Kidney (tissue), 22 donors: ENCODE measurements at places on chromosomes 12 and 14.

DNA sequence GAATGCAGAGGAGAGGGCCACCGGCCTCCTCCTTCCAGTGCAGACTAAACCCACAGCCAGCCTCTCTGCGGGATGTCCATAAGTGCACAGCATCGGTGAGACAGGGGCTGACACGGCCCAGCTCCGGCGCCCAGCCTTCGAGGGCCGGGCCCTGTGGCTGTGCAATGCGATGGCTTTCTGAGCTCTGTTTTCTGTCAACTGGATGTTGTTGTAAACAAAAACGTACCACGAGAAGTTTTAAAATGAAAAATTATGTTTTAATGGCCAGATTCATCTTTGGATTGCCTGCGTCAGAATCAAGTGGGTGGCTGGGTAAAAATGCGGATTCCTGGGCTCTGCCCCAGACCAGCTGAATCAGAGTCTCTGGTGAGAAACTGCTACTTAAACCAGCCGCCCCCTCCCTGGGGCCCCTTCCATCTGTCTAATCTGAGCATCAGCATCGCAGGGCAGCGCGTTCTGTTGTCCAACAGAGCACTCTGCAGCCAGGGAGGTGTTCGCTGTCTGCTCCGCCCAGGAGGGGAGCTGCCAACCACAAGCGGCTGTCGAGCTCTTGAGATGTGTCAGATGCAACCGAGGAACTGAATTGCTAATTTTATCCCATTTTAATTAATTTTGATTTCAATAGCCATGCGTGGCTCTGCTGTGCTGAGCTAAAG is 133.4 kb downstream of the RFLNA start:
- DNase-seq = no peak

DNA sequence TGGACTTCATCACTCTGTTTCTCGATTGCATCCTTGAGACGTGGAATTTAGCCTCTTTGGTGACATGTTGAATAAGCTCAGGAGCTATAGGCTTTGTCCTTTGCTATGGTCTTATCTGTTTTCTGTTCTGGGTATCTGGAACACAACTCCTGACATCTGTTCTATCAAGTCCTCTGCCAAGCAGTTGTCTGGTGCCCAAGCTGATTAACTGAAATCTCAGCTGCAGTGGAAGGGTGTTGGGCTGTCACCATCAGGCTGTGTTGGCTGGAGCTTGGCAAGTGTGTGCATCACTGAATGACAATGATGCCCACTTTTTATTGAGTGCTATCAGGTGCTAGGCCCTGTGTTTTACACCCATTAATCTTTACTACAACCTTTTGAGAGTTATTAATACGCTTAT is 77.8 kb downstream of the SMOC1 start:
- DNase-seq = no peak

DNA sequence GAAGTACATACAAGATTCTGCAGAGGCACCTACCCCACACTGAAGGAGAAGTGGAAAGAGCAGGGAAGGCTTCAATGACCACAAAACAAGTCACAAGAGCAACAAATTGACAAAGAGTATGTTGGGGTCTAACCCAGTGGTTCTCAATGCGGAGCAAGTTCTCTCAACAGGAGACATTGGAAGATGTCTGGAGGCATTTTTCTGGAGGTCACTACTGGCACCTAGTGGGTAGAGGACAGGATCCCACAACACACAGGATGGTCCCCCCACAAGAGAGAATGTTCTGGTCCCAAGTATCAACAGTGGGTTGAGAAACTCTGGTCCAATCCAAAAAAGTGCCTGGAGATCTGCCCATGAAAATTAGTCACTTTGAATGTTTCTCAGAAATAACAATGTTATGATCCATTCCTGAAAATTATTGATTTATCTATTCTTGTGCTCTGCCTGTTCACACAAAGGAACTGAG is 3.4 kb downstream of the SSH1 start:
- DNase-seq = no peak

DNA sequence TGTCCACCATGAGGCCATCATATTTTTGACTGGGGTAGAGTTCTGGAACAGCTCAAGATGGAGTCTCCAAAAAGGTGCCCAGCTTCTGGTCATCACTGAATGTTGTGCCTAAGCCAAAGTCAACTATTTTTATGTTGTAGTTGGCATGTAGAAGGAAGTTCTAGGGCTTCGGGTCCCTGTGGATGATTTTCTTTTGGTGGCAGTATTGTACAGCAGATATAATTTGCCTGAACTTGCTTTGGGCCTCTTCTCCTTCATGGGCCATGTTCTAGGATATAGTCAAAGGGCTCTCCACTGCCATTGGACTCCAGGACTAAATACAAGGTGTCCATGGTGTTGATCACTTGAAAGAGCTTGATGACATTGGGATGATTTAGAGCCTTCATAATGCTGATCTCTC is 143.6 kb downstream of the SLC38A4 start:
- DNase-seq = no peak

GRCh38 chr12:127120851-127121250 is 1146.1 kb upstream of the TMEM132C start:
- DNase-seq = no peak

DNA sequence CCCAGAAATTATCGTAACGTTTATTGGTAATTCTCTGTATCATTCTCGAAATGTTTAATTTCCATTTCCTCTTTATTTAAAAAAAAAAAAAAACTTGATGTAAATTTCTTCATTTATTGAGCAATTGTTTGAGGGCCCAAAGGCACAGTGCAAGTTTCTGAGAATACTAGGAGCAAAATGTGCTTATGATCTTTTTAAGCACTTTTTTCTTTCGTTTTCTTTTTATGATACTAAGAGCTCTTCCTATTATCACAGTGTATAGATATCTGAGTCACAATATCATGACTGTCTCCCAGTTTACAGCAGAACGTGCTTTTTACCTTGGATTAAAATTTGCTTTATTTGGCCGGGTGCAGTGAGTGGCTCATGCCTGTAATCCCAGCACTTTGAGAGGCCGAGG is 5.6 kb downstream of the ATP2A2 start:
- DNase-seq = no peak

DNA sequence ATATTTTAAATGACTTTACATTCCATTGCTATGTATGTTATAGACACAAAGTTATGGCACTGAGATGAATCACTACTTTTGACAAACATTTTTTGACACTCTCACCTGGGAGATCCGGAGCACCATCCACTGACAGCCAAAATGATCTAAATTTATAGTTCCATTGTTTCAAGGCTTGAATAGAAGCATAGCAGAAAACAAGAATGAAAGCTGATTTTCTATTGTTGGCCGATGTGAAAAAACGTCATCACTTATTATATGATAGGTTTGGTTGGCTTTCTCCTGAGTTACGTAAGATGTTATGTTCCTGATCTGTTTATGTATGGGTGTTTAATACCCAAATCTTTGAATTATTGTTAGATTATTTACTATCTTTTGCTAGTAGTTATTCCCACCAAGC is 306.2 kb downstream of the PAWR start:
- DNase-seq = no peak

DNA sequence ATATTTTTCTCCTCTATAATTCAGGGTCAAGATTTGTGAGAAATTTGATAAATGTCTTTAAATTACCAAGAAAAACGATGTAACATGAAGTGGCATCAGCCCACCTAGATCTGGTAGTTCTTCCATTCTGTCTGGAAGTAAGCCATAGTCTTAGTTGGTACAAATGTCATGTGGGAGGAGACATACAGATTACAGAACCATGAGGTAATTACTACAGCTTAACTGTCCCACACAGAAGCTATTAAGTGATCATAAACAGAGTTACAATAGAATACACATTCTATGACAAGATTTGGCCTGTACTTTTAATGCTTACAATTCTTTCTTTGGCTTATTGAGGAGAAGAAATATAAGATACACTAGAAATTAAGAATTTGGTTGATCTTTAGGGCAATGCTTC is 13.7 kb upstream of the SIX1 start:
- no peak for DNase-seq

DNA sequence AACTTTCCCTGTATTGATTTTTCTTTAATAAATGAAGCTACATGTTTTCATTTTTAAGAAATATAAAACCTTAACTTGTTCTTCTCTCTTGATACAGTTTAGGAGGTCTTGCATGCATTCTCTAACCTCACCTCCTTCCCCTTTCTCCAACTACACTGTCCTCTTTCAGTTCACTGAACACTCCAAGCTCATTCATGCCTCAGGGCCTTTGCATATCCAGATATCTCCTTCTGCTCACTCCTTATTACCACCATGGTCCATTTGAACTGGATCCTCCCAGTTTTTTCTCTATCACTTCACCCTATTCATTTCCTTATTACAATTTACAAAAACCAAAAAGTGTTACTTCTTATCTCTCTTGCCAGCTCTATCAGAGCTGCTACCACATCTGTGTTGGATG is 242.9 kb upstream of the PLEKHG7 start:
- no peak for DNase-seq

DNA sequence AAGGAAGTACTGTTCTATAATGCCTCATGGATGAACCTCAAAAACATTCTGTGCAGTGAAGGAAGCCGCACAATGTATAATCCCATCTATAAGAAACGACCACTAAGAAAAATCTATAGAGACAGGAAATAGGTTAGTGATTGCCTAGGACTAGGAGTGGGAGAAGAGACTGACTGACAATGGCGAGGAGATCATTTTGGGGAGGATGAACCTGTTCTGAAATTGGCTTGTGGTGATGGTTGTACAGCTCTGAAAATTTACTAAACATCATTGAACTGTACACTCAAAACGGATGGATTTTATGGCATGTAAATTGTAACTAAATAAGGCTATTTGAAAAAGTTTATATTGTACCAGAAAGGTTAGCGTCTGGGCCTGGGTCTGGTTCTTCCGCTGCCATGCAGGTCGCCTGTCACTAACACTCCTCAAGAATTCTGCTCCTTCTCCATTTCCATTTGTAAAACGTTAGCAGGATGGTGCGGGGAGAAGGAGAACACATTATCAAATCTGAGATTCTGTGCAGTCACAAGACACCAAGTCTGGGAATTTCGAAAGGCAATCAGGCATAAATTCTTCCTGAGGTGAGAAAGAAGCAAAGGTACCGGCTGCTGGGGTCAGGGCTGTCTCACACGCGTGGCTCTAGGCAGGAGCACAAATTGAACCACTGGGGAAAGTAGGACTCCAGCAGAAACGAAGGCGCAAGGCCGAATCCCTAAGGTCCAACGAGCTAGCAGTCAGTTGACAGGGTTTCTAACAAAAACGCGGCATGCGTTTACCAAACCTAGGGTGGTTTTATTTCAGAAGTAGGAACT is 845 bp upstream of the COCH start:
- DNase-seq = peak; percentile 34

DNA sequence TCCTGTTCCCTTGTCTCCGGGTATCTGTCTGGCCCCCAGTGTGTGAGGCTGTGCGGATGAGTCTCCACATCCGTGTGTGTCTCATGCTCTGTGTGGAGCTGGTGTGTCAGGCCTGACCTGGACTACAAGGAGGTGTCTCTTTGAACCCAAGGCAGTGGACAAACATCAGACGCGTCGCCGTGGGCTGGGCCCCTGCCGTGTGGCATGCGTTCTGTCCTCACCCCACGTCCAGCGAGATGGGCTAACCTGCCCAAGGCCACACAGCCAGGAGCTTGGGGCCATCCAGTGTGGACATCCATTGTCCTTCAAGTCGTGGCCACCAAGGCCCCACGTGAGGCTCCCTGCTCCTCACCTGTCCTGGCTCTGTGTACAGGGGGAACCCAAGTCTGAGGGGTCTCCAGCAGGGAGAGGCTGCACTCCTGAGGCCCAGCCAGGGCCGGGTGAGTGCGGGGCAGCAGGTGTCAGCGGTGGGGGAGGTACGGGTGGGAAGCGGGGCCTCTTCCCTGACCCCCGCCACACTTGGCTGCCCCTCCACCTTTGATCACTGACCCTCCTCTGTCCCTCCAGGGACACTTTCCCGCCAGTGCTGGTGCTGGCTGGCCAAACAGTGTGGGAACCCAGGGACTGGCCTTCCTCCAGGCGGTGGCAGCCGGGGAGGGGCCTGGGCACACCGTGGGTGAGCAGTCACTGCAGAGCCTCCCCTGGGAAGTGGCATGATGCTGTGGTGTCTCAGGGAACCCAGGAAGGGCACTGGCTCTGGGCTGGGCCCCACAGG is 48.5 kb downstream of the CYP46A1 start:
- DNase-seq = peak; percentile 61
